ENCODE measurements at places on chromosomes 1 and 21. TPM values are rescaled to one million over a fixed set of nuclear protein-coding genes. Genes with fewer than 3 reads are reported as not detected.
A peak's percentile ranks its signal among the peaks of the same experiment; 100 is the strongest.

DNA sequence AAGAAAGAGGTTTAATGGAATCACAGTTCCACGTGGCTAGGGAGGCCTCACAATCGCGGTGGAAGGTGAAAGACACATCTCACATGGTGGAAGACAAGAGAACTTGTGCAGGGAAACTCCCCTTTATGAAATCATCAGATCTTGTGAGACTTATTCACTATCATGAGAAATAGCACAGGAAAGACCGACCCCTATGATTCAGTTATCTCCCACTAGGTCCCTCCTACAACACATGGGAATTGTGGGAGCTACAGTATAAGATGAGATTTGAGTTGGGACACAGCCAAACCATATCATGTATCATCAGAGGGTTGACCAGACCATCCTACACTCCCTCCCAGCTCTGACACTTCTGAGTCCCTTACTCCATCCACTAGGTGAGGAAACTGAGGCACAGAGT, 143.9 kb upstream of the KLHDC7A start:
- no peak for DNase-seq

DNA sequence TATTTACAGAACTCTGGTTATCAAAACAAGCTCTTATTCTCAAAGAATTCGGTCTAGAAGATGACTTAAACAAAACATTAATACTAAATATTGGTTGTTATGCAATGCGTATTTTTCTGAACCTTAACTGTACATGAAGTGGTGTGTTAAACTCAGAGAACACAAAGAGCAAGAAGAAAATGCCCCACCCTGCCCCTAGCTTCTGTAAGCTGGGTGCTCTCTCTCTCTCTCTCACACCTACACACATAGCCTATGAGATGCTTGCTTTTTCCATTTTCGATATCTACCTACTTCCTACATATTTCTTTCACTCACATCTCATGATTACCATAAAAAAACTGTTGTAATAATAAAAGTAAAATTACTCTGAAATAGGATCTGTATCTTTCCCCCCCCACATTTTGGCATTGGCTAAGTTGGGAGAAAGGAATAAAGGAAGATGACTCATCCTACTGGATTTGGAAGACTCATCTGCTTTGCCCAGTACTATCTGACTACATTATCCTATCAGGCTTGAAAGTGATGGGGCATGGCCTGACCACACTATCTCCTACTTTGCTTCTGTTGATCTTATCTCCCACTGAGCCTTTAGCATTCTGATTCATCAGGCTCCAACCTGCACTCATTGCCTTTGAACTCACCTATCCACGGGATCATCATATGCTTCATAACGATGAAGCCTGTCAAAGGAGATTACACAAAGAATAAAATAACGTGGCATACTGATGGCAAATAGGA, 2.9 kb downstream of the CRYZ start:
- no peak for DNase-seq

ASCL5 gene
- total RNA-seq = not detected

PPIAL4G gene
- not detected for total RNA-seq

DNA sequence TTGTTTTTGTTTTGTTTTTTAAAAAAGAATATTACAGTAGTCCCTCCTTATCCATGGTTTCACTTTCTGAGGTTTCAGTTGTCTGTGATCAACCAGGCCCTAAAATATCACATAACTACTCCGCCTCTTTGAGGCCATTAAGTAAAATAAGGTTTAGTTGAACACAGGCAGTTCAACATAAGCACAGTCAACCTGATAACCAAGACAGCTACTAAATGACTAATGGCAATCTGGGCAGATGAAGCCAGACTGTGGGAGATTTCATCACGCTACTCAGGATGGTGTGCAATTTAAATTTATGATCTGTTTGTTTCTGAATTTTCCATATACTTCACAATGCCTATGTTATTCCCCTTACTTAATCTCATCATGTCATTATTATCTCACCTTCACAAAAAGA, 30.1 kb downstream of the LDLRAD1 start:
- DNase-seq = no peak

ABCA4 gene
- total RNA-seq = 1.1 TPM

GRCh38 chr1:31396633-31397351, 16.2 kb upstream of the SERINC2 start:
- no peak for DNase-seq

TPM3 gene
- total RNA-seq = 546 TPM

DNA sequence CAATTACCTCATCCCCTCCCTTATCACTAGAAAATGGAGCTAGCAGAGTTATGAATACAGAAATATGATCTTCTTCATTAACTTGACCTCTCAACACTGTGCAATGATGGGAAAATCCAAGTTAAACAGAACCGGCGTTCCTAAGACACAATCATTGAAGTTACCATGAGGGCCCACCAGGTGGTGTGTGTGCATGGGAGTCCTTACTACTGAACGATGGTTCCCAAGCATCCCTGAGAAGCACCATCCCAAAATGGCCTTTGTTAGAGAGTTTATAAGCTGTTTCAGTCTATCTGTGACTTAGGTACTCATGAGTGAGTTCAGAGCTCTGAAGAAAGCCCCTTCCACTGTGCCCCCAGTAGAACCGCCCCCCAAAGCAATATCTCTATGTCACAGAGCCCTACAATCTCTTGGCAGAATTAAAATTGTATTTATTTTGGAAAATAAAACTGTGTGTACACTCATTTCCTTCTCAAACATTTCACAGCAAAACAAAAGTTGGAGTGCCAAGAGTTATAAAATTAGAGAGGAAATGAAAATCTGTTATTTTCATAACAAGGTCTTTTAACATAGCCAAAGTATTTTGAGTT, 56.8 kb downstream of the PLD5 start:
- peak; percentile 51 for DNase-seq

PPP2R5A gene
- total RNA-seq = 18.4 TPM

GRCh38 chr1:151992303-151993083, 1.2 kb downstream of the S100A10 start:
- DNase-seq = peak; percentile 98

ARTN gene
- total RNA-seq = not detected

DNA sequence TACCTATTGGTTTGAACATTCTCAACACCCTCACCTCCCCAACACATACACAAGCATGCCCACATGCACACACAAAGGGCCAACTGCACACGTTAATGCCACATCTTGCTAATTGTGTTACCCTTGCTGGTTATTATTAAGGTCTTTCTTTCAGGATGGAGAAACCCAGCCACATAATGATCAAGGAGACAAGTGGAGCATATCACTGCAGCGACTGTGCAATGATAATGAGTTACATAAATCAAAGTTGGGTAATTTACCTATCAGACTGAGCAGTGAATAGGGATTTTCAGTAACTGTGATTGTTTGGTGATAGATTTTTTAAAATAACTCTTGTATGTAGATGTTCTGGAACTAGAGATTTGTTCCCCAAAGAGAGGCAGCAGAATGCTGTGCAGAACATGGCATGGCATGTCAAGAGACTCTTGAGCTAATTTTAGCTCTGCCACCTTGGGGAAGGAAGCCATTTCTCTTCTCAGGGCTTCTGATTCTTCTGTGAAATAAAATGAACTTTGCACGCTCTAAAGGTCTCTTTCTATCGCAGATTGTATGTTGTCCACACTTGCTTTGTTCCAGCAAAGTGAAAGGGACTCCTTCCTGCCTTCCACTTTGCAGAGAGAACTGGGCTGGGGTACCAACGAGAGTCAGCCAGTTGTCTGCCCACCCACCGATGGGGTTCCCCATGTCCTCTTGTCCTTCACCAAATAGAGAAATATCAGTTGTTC, 126.0 kb upstream of the CAMK1G start:
- no peak for DNase-seq

Data from H4 (cell line).